Activated CD4-positive, alpha-beta T cell treated with anti-CD3 and anti-CD28 coated beads, Interleukin-2, amount 10 ng/mL, durations not matched to agents 24 days and 14 days (primary cell): ENCODE measurements at places on chromosomes 4 and X. TPM values are rescaled to one million over a fixed set of nuclear protein-coding genes. Genes with fewer than 3 reads are reported as not detected.

- H3K27ac ChIP-seq, result no peak overlapping the region
- no peak for DNase-seq
- no peak overlapping the region for H3K4me3 ChIP-seq
These were observed 488.3 kb downstream of the ANKRD50 start for GRCh38 chr4:124224256-124224655.

DNA sequence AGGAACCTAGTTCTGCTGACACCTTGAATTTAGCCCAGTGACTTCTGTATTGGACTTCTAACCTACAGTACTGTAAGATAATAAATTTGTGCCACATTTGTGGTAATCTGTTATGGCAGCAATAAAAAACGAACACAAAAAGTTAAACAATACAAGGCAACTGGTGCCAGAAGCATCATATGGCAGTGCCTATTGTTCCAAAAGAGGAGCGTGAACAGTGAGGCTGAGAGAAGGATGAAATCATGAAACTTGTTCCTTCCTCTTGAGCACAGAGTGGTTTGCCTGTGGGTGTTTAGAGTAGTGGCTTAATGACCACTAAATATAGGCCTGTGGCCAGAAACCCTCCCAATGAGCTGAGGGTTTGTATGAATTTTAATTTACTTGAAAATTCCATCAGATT lies 69.7 kb upstream of the PGRMC2 start:
- no peaks in the 10 kb centered on the region for H3K36me3 ChIP-seq
- no peak overlapping the region for H3K4me3 ChIP-seq
- H3K27me3 ChIP-seq, result no peaks in the 10 kb centered on the region
- no peak for DNase-seq
- H3K27ac ChIP-seq, result no peak overlapping the region
- H3K4me1 ChIP-seq, result peaks cover 3% of the 10 kb centered on the region

DNA sequence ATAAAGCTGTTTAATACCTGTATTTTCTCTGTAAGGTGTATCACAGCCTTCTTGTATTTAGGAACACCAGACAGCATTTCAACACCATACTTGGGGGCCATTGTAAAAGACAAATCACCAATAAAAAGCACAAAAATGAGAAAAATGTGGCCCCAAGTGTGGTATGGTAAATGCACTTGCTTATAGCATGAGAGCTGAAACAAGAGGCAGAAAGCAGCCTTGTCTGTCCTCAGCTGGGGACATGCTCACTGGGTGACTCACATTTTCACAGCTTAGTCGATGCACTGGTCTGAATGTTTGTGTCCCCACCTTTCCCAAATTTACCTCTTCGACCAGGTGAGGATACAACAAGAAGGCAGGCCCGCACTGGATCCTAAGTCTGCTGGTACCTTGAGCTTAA lies 639.7 kb upstream of the AGA start:
- no peak overlapping the region for H3K4me3 ChIP-seq
- no peaks in the 10 kb centered on the region for H3K27me3 ChIP-seq
- H3K36me3 ChIP-seq, result no peaks in the 10 kb centered on the region

DNA sequence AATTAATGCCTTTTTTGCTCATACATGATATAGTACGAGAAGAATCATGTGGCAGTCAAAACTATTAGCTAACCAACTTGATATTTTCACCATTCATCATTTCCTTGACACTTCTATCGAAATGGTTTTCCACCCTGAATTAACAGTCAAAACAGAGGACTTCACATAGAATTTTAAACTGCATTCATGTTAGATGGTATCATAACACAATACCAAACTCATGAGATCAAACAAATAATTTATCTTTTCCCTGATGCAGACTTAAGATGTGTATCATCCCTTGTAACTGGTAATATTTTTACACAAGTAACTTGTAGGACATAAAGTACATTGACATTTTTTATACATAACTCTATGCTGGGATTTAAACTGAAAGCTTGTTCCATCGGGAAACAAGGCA lies 18.2 kb upstream of the ANTXR2 start:
- H3K4me1 ChIP-seq, result peaks cover 10% of the 10 kb centered on the region
- H3K4me3 ChIP-seq, result no peak overlapping the region
- peaks cover 1% of the 10 kb centered on the region for H3K36me3 ChIP-seq
- no peak for DNase-seq
- H3K27ac ChIP-seq, result no peak overlapping the region
- H3K27me3 ChIP-seq, result peaks cover 27% of the 10 kb centered on the region

- peaks cover 5% of the 10 kb centered on the region for H3K4me1 ChIP-seq
- no peak overlapping the region for H3K27ac ChIP-seq
- no peak for DNase-seq
- H3K36me3 ChIP-seq, result peaks cover 3% of the 10 kb centered on the region
These were observed 56.5 kb downstream of the STAG2 start for GRCh38 chrX:124018023-124018422.

DNA sequence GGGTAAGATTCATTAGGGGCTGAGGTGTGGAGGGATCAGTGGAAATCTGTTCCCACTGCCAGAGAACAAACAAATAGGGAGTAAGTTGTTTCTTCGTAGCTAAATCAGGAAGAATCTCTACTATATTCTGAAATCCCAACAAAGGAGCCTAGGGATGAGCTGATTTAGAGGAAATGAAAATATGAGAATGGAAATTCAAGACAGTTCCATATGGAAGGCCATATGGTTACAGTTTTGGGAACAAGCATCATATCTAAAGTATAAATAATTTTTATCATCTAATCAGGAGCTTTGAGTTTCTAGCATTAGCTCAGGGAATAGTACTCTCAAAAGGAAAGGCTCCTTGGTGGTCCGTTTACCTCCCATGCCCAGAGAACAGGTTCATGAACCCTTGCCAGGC lies 218.2 kb downstream of the AASDH start:
- H3K4me1 ChIP-seq, result no peaks in the 10 kb centered on the region
- no peaks in the 10 kb centered on the region for H3K36me3 ChIP-seq
- H3K4me3 ChIP-seq, result no peak overlapping the region
- peaks cover 6% of the 10 kb centered on the region for H3K27me3 ChIP-seq
- no peak for DNase-seq
- H3K27ac ChIP-seq, result no peak overlapping the region

Gene RAI2
- total RNA-seq, result 0.14 and 0.16 TPM in 2 replicates

GRCh38 chr4:101218894-101219293 lies 128.4 kb downstream of the PPP3CA start:
- H3K4me1 ChIP-seq, result no peaks in the 10 kb centered on the region
- H3K27ac ChIP-seq, result no peak overlapping the region
- no peak for DNase-seq
- H3K36me3 ChIP-seq, result no peaks in the 10 kb centered on the region
- peaks cover 6% of the 10 kb centered on the region for H3K27me3 ChIP-seq

DNA sequence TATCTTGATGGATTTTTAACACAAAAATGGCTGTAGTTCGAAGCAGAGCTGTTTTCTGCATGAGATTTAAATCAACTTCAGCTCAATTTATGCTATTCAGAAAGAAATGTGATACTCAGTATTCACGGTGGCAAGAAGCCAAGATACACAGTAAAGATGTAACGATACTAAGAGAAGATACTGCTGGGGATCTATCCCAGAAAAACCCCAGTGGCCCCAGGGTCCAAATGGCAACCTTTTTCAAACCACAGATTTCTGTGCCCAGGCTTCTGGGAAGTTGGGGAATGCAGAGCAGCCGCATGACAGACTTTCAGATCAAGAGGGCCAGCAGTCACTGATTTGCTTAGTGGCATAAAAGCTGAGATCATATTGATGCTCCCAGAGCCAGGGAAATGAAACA lies 353.9 kb downstream of the AFF2 start:
- H3K4me1 ChIP-seq, result no peaks in the 10 kb centered on the region
- no peak for DNase-seq
- no peaks in the 10 kb centered on the region for H3K36me3 ChIP-seq
- H3K27me3 ChIP-seq, result no peaks in the 10 kb centered on the region
- H3K27ac ChIP-seq, result no peak overlapping the region

GRCh38 chrX:111555406-111555958 lies 44.0 kb downstream of the SERTM2 start:
- no peaks in the 10 kb centered on the region for H3K36me3 ChIP-seq
- DNase-seq, result no peak
- H3K4me3 ChIP-seq, result no peak overlapping the region
- H3K27me3 ChIP-seq, result no peaks in the 10 kb centered on the region
- H3K27ac ChIP-seq, result no peak overlapping the region

DNA sequence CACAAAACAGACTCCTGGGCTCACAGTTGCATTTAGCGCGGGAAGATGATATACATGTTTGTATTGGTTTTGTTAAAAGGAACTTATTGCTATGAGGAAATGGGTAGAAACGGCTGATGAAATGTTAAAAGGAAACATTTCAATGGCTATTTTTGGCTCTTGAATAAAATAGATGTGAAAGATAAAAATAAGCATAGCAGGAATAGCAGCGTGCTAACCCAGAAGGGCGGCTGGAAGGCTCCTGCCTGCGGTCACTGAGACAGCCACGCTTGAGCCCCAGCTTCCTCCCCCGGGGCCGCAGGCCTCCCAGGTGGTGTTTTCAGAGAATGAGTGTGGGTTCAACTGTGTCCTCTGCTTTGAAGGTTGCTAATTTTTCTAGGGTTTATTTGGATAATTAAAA lies 35.0 kb upstream of the CLCN4 start:
- peaks cover 4% of the 10 kb centered on the region for H3K4me1 ChIP-seq
- no peak for DNase-seq
- H3K27me3 ChIP-seq, result no peaks in the 10 kb centered on the region
- no peak overlapping the region for H3K4me3 ChIP-seq
- H3K27ac ChIP-seq, result no peak overlapping the region

- H3K27me3 ChIP-seq, result no peaks in the 10 kb centered on the region
- DNase-seq, result no peak
- no peaks in the 10 kb centered on the region for H3K36me3 ChIP-seq
- no peak overlapping the region for H3K27ac ChIP-seq
- H3K4me1 ChIP-seq, result no peaks in the 10 kb centered on the region
These were observed 31.8 kb upstream of the UGT2A1 start for GRCh38 chr4:69684804-69685203.

DNA sequence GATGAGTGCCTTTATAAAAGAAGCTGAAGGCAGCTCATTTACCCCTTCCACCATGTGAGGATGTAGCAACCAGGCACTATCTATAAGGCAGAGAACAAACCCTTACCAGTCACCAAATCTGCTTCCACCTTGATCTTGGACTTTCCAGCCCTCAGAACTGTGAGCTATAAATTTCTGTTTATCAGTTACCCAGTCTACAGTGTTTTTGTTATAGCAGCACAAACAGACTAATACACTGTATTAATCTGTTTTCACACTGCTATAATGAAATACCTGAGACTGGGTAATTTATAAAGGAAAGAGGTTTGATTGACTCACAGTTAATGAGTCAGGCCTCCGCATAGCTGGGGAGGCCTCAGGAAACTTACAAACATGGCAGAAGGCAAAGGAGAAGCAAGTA lies 91.2 kb downstream of the SOWAHB start:
- no peaks in the 10 kb centered on the region for H3K4me1 ChIP-seq
- no peaks in the 10 kb centered on the region for H3K36me3 ChIP-seq
- DNase-seq, result no peak

Gene GRK4
- 4.6 and 5.3 TPM in 2 replicates for total RNA-seq

Gene PROM1
- not detected in 2 replicates for total RNA-seq

DNA sequence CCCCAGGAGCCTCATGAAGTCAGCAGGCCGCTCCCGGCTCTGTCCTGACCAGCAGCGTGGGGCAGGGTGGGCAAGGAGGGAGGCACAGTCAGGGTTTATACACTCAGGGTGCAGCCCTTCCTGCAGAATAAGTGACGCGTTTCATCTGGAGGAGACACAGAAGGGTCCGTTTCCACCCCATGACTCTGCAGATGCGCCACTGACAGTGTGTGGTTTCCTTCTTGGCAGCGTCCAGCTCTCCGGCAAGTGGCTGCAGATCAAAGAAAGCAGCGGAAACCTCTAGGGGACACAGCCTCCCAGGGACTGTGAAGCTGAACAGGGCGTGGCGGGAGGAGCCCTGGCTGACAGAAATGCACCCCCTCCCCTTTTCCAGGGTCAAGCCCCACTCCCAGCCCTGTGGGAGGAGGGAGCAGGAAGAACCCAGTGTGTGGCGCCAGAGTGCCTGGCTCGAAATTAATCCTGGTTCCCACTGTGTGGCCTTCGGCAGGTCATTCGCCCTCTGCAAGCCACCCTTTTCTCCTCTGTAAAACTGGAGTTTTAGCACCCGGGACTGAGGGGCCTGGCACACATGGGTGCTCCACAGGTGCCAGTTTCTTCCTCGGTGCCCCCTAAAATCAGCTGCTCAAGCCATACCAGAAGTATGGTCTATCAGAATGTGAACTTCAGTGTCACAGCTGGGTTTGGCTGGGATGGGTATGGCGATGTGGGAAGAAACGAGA lies 17.3 kb upstream of the TBC1D14 start:
- peak overlapping the region; percentile 58 for H3K27ac ChIP-seq
- peaks cover 29% of the 10 kb centered on the region for H3K4me1 ChIP-seq
- H3K27me3 ChIP-seq, result no peaks in the 10 kb centered on the region
- H3K36me3 ChIP-seq, result peaks cover 9% of the 10 kb centered on the region

Gene SOWAHB
- not detected in 2 replicates for total RNA-seq

- H3K27ac ChIP-seq, result no peak overlapping the region
- H3K27me3 ChIP-seq, result no peaks in the 10 kb centered on the region
- H3K4me3 ChIP-seq, result no peak overlapping the region
- no peaks in the 10 kb centered on the region for H3K36me3 ChIP-seq
- no peaks in the 10 kb centered on the region for H3K4me1 ChIP-seq
These were observed 253.3 kb upstream of the MAGEB2 start for GRCh38 chrX:29962061-29962460.

Gene NSUN7
- total RNA-seq, result 0.12 TPM in 1 of 2 replicates, not detected in the other

DNA sequence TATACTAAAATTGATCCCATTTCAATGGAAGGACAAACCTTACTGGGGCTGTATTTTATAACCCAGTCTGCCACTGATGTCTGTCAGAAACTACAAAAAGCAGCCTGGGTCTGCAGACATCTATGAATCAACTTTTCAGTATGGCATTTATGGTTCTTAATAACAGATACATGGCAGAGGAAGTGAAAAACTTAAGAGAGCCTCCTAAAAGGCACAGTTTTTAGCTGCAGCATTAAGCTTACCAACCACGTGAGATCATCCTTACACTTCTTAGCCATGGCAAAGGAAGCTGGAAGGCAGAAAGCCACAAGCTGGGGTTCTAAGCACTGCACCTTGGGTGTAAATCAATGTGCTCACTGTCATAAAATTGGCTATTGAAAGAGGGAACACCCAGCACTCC lies 16.6 kb upstream of the UGT2B17 start:
- no peak overlapping the region for H3K4me3 ChIP-seq
- H3K4me1 ChIP-seq, result no peaks in the 10 kb centered on the region
- no peaks in the 10 kb centered on the region for H3K27me3 ChIP-seq
- no peaks in the 10 kb centered on the region for H3K36me3 ChIP-seq

- peaks cover 7% of the 10 kb centered on the region for H3K4me1 ChIP-seq
- no peaks in the 10 kb centered on the region for H3K36me3 ChIP-seq
- peaks cover 51% of the 10 kb centered on the region for H3K27me3 ChIP-seq
- H3K4me3 ChIP-seq, result no peak overlapping the region
These were observed 71.0 kb downstream of the MGST2 start for GRCh38 chr4:139736661-139737060.
